ENCODE measurements at places on chromosomes 5 and 9. TPM values are rescaled to one million over a fixed set of nuclear protein-coding genes. Genes with fewer than 3 reads are reported as not detected.

TRIM32 gene
- total RNA-seq: 24.7 TPM

GPR150 gene
- 0.29 TPM for total RNA-seq

RNF44 gene
- total RNA-seq: 9.5 TPM

DOCK8 gene
- total RNA-seq: 1.3 TPM

GRCh38 chr5:115557667-115558387 is 13.3 kb upstream of the FEM1C start:
- DNase-seq: no peak
